Right ventricle myocardium inferior (tissue), 1 donor: ENCODE measurements at places on chromosomes 5 and 9. TPM values are rescaled to one million over a fixed set of nuclear protein-coding genes. Genes with fewer than 3 reads are reported as not detected.

The SH3PXD2B gene
- total RNA-seq: 5.4 TPM

DNA sequence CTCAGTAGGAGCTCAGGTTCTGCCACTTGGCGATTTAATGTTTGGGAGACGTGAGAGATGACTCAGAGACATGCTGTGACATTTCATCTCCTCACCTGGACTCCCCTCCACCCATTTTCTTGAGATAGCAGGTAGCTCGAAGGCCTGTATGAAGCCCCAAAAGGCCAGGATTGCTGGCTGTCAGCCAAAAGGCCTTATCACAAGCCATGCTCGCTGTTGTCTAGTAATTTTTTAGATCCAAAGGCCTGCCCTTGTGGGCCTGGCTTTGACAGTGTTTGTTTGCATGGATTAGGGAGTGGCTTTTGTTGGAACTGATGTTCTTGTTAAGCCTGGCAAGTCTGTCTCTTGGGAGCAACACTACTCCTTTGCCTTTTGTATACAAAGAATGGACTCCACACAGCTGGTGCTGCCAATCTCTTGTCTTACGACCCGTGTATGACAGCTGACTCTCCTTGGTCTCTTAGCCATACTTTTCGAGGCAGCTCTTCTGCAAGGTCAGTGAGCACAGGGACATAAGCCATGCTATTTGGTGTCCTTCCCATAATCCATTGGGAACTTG, 22.7 kb downstream of the CAVIN4 start:
- no peak for DNase-seq

GRCh38 chr5:109744261-109744660, 54.5 kb downstream of the MAN2A1 start:
- DNase-seq: no peak

DNA sequence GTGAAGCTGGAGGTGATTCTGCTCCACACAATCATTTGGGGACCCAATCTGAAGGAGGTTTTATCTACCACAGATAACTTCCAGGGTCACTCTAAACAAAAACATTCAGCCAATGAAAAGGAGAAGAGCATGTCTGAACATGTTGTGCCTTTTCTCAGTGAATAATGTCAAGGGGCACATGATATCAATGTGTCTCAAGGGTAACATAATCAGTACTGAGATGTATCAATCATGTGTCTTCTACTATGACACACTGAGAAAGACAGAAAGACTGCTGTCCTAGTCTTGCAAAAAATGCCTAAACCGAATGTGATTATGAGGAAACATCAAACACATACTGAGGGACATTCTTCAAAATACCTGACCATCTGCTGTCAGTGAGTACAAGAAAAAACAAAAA, 25.4 kb upstream of the RASA1 start:
- no peak for DNase-seq

GRCh38 chr9:87447547-87448432, 49.9 kb upstream of the DAPK1 start:
- no peak for DNase-seq

- DNase-seq: no peak
These were observed 237.6 kb upstream of the ATP10B start for GRCh38 chr5:161089569-161089968.

DNA sequence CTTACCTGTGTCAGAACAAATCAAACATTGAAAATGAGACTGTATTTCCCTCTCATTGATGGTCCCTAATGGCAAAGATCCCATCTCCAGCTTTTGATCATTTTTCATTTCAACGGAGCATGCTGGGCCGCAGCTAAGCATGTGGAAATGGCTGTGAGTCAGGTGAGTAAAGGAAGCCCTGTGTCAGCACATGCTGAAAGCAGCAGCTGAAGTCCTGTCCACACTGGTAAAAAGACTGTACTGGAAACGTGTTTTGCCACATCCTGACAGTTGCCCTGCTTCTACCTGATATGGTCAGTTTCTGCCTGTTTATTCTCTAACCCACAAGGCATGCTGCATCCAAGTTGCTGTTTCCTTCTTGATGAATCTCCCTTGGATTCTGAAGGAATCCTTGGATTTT, 330.1 kb downstream of the EFNA5 start:
- no peak for DNase-seq

The CARD9 gene
- total RNA-seq: 1.4 TPM

GRCh38 chr9:98732091-98732490, 23.4 kb upstream of the GABBR2 start:
- DNase-seq: no peak

The CD72 gene
- total RNA-seq: 0.89 TPM

The FRRS1L gene
- 1.8 TPM for total RNA-seq

GRCh38 chr5:60195083-60195482, 301.6 kb upstream of the PDE4D start:
- no peak for DNase-seq

The MAMDC2 gene
- total RNA-seq: 10.8 TPM

- DNase-seq: no peak
These were observed 30.7 kb upstream of the GPR21 start for GRCh38 chr9:123002754-123003153.

The UBAP2 gene
- total RNA-seq: 28.9 TPM

The F2RL2 gene
- 0.14 TPM for total RNA-seq

The CAVIN4 gene
- total RNA-seq: 79.3 TPM

GRCh38 chr9:115649991-115650472, 503.6 kb upstream of the PAPPA start:
- DNase-seq: peak; percentile 83

The GABRP gene
- total RNA-seq: 0.14 TPM

The SHB gene
- total RNA-seq: 14.7 TPM

- DNase-seq: no peak
These were observed 38.0 kb downstream of the CREBRF start for GRCh38 chr5:173094012-173094661.

GRCh38 chr5:117681431-117682254, 1107.0 kb upstream of the SEMA6A start:
- no peak for DNase-seq

The MAN2A1 gene
- total RNA-seq: 13.7 TPM

The GTF3C4 gene
- total RNA-seq: 8.8 TPM

The FBP1 gene
- 1.0 TPM for total RNA-seq

DNA sequence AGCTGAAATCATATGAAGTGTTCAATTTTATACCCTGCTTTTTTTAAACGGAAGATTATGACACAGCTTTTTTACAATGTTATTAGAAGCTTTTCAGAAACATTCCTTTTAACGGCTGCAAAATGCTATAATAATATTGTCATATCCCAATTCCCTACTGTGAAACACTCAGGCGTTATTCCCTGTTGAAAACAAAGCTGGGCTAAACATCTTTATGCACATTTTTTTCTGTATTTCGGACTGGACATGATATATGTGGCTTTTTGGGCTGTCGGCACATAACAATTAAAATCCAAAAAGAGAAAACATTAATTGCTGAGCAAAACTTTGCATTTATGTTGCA, 12.0 kb upstream of the CTSL start:
- DNase-seq: no peak
